Stimulated activated CD4-positive, alpha-beta T cell treated with anti-CD3 and anti-CD28 coated beads, Interleukin-4, amount 100 ng/mL, for 24 hours (primary cell): ENCODE measurements at places on chromosomes 7 and 10.
A peak's percentile ranks its signal among the peaks of the same experiment; 100 is the strongest.

GRCh38 chr10:11538834-11539190 is 72.6 kb downstream of the USP6NL start:
- DNase-seq: no peak

DNA sequence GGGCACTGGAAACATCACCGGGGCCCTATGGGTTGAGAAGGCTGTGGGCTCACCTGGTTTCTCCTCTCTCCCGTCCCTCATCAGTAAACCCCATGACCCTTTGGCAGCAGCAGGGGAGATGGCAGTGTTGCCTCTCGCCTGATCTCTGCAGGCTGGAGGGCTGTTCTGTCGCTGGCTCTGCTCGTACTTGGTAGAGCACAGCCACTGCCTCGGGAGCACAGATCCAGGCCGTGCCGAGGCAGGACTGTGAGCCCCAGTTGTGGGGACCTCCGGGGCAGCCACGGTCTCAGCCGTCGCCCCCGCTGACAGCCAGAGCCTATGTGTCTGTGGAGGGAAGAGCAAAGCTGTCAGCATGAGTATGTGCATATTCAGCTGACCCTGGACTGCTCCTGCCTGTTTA is 94.9 kb downstream of the PTPRE start:
- DNase-seq: no peak

- no peak for DNase-seq
Observed at GRCh38 chr7:102841290-102841689, 71.5 kb upstream of the LRRC17 start.

GRCh38 chr10:95279042-95279820 is 11.6 kb downstream of the PDLIM1 start:
- DNase-seq: no peak

GRCh38 chr7:30175180-30175579 is 40.4 kb downstream of the MTURN start:
- DNase-seq: no peak

DNA sequence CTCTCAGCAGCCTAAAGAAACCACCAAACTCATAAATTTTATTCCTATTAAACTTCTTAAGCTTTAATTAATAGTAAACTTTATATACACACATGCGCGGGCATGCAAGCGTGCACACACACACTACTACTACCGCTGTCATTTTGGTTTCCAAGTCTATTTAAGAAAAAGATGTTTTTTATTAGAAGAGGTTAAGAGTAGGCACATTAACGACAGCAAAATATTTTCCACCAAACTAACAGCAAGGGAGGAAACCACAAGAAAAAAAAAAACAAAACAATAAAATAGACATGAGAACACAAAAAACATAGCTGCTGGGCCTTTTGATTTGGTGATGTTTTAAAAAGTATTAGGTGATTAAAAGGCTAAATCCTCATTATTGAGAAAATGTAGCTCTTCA is 28.6 kb downstream of the RTKN2 start:
- no peak for DNase-seq

DNA sequence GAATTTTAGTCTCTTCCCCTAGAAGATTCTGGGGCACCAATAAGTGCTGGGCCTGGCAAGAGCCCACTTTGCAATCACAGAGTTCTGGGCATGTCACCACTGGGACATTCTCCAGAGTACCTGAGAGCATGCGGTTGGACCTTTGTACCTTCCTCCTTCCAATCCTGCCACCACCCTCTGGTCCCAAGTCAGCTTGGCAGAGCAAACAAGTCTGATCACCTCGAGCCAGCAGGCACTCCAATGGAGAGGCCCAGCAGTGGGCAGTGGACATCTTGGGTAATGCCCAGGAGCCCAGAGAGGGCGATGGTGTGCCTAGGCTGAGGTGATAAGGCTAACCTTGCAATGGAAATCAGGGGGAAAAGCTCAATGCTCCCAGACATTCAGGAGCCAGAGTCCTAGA is 43.4 kb downstream of the SH3PXD2A start:
- DNase-seq: no peak

GRCh38 chr7:99997545-99998137 is 17.8 kb upstream of the ZKSCAN1 start:
- peak; percentile 61 for DNase-seq

DNA sequence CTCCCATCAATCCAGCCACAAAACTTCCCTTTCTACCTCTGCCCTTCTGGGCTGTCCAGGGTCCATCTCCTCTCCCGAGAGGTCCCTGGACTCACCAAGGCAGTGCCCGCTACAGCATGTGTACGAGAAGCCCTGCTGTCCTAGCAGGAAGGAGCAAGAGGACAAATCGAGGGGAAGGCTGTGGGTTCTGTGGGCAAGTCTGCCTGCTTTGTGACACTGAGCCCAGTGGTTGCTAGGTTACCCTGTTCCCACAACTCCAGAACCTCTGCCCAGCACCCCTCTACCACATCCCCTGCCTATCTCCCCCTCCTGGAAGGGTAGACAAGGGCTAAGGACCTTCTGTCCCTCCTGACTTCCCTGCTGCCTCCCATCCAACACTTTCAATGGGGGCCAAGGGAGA is at the start of gene TBATA:
Gene TBATA (minus strand): TSS at position 188 of the 400 bp plus-strand sequence. CDS start 1,998 bp downstream, outside the sequence.
- DNase-seq: no peak

- DNase-seq: no peak
Observed at GRCh38 chr10:23457632-23458417, 18.9 kb downstream of the OTUD1 start.

GRCh38 chr7:36570528-36571189 is 153.6 kb downstream of the AOAH start:
- no peak for DNase-seq

GRCh38 chr7:79770063-79770462 is 316.6 kb upstream of the MAGI2 start:
- no peak for DNase-seq

GRCh38 chr7:37318541-37318940 is 130.1 kb downstream of the ELMO1 start:
- no peak for DNase-seq

- peak; percentile 75 for DNase-seq
Observed at GRCh38 chr7:92836489-92836999, at the start of gene CDK6. CDK6 (minus strand) TSS chr7:92836573; CDS start chr7:92833323, 3,250 bp downstream.

DNA sequence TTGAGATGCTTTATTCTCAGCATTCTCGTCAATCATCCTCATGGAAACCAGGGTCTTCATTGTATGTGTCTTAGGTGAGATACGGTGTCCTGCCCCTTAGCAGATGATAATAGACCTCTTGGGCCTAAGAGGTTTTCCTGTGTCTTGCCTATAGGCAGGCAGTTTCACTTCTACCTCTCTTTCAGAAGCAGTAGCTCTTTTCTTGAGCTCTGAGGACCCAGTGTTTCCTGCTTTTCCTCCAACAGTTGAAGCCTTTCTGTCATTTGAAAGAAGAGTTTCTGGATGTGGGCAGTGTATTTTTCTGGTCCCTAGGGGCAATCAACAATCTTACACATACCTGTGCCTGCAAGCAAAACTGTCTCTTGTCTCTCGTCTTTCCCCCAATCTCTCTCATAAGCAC is 1550.3 kb upstream of the LRRTM3 start:
- DNase-seq: no peak

DNA sequence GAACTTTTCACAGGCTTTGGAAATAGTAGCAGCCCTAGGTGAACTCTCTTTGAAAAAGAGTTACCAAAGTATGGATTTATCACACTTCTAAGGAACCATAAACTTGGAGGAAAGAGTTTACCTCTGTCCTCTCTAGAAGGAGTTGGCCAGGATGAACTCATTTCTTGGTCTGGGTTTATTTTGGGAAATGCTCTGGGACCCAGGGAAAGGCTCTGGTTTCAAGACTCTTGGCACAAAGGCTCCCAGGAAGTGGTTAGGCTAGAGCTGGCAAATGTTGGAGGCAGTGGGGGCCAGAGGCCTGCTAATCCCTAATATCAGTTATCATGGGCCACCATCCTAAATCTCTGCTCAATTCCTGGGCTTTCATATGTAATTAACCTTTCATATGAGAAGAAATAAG is 36.3 kb upstream of the CDK6 start:
- no peak for DNase-seq

DNA sequence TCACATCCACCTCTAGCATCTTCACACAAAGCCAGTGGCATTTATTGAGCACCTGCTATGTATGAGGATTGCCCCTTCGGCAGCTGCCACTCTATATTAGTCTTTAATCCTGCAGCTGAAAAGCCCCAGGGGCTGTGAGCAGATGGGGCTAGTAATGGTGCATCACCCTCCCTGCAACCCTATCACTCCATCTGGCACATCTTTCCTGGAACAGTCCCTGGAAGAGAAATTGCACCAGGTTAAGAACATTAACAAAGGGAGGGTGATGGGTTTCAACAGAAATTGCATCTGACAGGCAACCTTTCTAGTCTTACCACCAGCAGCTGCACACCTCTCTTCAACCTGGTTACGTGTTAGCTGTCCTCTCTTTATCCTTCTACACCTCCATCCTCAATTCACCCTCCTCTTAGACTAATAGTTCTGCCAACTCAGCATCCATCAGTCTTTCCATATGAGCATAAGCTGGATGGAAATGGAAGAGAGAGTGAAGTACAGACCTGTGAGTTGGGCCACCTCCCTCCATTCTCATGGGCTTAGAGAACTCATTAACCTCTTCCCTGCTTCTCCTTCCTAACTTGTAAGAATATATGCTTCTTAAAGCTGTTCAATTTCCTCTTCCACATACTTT is 168.6 kb upstream of the NEBL start:
- no peak for DNase-seq

GRCh38 chr10:17673471-17674061 is 29.6 kb downstream of the STAM start:
- no peak for DNase-seq

GRCh38 chr10:49153971-49154370 is 20.1 kb upstream of the FAM170B start:
- no peak for DNase-seq

DNA sequence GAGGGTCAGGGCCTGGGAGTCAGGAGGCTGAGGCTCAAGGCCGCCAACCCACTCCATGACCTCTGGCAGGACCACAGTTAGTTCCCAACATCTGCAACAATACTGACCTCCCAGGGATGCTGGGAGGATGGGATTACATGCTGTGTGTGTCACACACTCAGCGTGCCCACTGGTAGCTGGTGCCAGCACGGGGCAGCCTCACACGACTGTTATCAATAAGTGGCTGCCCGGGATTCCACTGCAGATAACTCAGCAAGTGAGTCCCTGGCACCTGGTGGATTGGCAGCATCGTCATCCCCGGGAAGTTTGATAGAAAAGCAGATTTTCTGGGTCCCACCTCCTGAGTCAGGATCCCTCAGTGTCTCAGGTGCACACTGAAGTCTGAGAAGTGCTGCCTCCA is 110.3 kb downstream of the SLIT1 start:
- DNase-seq: no peak

GRCh38 chr7:1856888-1857441 is 186.9 kb downstream of the ELFN1 start:
- no peak for DNase-seq

DNA sequence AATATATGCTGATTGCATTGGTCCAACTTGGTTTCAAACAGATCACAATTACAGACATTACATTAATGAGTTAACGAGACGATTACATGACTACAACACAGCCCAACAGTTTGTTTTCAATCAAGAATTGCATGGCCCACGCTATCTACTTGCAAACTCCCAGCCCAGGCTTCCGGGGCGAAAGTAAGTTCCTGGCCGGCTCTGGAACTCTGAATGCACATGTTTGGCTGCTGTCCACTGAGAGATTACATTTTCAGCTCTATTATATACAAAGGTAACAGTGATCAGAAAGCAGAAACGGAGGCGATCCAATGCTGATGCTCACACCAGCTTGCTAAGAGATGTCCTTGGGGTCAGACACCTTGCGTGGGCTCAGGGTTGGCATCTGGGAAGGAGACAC is 206.3 kb downstream of the FANK1 start:
- no peak for DNase-seq

DNA sequence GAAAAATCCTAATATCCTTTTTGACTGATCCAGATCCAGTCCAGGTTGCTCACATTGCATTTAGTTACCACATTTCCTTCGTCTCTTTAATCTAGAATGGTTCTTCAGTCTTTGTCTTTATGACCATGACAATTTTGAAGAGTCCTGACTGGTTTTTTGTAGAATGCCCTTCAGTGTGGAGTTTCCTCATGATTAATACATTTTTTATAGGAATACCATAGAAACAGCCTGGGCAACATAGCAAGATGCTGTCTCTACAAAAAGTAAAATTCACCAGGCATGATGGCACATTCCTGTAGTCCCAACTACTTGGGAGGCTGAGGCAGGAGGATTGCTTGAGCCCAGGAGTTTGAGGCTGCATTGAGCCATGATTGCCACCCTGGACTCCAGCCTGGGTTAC is 285.0 kb upstream of the KAT6B start:
- DNase-seq: no peak

GRCh38 chr7:133355325-133355708 is 102.4 kb downstream of the EXOC4 start:
- DNase-seq: no peak

DNA sequence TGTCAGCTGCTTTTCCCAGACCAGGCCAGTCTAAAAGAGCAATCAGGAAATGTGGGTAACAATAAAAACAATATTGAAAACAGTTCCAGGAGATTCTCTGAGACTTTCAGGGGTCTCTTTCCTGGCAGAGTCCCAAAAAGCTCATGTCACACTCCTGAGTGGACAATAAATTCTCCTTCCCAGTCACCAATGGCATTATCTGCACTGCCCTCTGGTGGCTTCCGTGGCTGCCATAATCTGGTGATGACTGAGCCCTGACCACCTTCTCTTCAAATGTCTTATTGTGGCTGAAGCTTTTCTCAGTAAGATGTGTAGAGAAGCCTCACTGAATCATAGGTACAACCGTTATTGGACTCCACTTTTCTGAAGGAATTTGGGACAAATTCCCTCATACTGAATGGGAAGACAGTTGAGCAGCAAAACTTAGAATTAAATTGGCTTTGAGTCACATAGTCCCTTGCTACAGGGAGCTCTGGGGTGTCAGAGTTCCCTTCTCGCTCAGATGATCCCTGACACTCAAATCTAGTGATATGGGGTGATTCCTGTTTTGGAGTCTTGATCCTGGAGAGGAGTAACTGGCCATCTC is 24.4 kb upstream of the ASAH2 start:
- DNase-seq: peak; percentile 39

DNA sequence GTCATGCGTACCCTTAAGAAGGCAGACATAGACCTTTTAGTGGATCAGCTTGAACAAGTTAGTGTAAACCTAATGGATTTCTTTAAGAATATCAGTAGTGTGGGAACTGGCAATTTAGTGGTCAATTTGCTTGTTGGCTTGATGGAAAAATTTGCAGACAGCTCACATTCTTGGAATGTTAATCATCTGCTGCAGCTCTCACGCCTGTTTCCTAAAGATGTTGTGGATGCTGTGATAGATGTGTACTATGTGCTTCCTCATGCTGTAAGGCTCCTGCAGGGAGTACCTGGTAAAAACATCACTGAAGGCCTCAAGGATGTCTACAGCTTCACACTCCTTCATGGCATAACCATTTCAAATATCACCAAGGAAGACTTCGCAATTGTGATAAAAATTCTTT is 103.4 kb downstream of the ABCA13 start:
- no peak for DNase-seq
